ENCODE measurements at places on chromosomes 1 and 21.

GRCh38 chr1:110484801-110485200 lies 33.9 kb downstream of the PROK1 start:
- no peak for DNase-seq

- DNase-seq, result no peak
These were observed 34.4 kb downstream of the NUCKS1 start for GRCh38 chr1:205715628-205716027.

GRCh38 chr1:68121536-68121935 lies 71.1 kb upstream of the DIRAS3 start:
- DNase-seq, result no peak

DNA sequence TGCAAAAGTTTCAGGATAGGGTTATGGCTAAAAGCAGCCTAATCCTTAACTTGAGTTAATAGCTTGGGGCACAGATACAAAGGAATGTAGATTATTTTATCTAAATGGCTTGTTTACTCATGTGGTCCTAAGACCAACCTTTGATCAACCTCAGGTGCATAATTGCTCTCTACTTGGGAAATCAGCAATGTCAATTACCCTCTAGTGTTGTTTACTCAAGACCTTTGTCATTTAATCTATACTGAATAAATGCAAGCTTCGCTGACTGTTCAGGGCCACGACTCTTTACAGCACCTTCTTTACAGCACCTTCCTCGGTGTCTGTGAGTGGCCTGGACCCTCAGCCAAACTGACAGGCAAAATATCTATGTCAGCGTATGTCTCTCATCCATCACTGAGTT lies 217.5 kb upstream of the MAP1LC3C start:
- DNase-seq, result no peak
